CD4-positive, alpha-beta T cell treated with Interleukin-17A for 1 hour (primary cell): ENCODE measurements at places on chromosomes 11 and 22.

- DNase-seq, result no peak
Observed at GRCh38 chr22:37768273-37768672, 39.5 kb upstream of the GCAT start.

DNA sequence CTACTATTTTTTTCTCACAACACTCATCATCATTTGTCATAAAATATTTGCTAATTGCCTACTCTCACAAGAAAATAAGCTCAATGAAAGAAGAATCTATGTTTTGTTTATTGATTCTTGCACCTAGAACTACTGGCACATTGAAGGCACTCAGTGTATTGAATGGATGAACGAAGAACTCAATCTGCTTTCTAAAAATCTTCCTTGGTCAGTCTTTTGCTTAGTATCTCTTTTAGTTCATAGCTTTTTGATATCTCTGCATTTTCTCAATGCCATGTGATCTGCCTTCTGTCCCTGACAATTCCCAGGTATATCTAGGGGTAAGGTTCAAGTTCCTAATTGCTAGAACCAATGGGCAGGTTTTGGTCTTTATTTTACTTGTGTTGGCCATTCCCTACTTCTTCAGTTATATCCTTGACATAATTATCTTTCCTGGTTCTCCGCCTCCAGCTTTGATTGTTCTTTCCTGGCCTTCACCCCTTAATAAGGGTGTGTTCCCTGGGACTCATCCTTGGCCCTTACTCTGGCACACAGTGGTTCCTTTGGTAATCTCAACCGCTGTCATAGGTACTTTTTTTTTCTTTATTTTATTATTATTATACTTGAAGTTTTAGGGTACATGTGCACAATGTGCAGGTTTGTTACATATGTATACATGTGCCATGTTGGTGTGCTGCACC, 96.4 kb downstream of the CCDC83 start:
- DNase-seq, result no peak

DNA sequence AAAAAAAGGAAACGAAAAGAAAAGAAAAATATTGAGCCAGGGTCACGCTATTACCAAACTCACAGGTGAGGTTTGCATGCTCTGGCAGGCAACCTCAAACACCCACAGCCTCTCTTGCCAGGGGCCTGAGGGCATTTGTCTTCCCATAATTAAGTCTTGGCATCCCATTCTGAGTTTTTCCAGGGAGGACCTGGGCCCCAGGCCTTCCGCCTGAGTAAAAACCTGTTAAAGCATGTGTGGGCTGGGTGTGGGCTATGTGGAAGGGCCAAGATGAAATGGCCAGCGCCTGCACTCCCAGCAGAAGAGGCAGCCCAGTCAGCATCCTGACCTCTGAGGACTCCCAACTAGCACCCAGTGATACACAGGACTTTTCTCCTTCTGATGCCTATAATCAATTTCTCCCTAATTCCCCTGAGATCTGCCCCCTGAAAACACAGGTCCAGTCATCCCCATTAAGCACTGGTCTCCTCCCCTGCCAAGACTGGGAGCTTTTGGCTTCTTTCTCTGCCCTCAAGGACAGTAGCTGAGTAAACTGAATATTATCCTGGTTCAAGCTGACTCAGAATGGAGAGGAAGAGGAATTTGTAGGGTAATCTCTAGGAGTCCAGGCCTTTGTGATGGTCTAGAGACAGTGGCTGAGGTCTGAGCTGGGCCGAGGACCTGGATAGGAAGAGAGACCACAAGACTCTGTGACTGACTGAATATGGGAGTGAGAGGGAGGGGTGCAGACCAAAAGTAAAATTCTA, 35.6 kb upstream of the ACER3 start:
- DNase-seq, result no peak

DNA sequence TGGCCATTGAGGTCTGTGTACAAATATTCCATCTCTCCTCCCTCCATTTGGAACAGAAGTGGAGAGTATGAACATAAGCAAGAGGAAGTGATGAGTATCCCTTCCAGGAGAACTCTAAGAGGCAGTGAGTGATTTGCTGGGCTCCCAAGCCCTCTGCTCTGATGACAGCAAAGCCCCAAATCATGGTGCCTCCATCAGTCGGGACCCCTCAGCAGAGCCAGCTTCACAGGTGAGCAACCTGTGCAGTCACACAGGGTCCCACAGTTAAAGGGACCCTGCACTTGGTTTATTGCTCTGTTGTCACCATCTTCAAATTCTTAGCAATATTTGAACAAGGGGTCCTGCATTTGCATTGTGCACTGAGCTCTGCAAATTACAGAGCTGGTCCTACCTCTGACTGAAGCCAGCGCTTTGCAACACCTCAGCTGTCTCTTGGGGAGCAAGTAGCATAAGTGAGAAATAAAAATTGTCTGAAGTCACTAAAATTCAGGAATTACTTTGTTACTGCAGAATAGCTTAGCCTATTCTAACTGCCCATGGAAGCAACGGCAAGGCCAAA, 466.4 kb downstream of the MN1 start:
- no peak for DNase-seq

GRCh38 chr11:47403571-47403970, 4.8 kb upstream of the SLC39A13 start:
- no peak for DNase-seq

GRCh38 chr22:38947321-38948140, 9.9 kb upstream of the APOBEC3A start:
- DNase-seq, result no peak

DNA sequence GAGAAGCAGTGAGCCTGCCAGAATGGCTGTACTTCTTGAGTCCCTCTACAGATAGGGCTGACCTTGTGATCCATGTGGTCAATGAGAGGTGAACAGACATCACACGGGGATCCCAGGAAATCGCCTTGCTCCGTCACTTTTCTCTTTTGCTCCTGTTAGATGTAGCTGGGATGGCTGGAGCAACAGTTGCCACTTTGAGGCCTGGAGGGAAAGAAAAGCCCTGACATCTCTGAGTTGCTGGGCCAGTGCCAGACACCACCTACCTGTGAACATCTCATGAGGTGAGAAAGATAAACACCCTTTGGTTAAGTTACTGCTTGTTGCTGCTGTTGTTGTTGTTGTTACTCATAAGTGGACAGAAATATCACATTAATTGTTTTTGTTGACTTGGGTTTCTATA, 840.3 kb downstream of the TBC1D22A start:
- no peak for DNase-seq

GRCh38 chr11:46240861-46241260, 36.6 kb upstream of the CREB3L1 start:
- no peak for DNase-seq

GRCh38 chr11:47411884-47412746, 3.7 kb downstream of the SLC39A13 start:
- peak; percentile 53 for DNase-seq

GRCh38 chr11:116547571-116547970, 225.2 kb downstream of the BUD13 start:
- DNase-seq, result no peak
